ENCODE measurements at places on chromosomes 16 and 17.

- no peak for DNase-seq
Measured at GRCh38 chr17:7107012-7107754, 7.4 kb downstream of the ASGR2 start.

DNA sequence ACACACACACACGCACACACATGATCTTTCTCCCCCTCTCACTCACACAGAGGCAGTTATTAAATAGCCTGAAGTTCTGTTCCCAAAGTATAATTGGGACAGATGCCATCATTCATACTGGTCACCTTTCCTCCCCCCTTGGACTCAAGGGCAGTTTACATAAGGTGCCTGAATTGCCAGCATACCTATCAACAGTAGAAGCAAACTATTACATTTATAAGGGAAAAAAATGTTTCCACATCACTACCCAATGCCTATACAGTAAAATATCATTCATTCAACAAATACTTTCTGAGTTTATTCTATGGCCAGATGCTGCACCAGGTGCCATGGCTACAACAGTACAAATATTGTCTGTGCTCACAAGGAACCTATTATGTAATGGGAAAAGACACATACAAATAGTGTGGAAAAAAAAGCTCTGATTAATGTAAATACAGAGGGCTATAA is 6.3 kb downstream of the CNTD1 start:
- no peak for DNase-seq

- no peak for DNase-seq
Measured at GRCh38 chr17:4931963-4932362, at the start of gene GP1BA. TSS of gene GP1BA (plus strand) at chr17:4932277. CDS start at chr17:4932605, 328 bp downstream.

DNA sequence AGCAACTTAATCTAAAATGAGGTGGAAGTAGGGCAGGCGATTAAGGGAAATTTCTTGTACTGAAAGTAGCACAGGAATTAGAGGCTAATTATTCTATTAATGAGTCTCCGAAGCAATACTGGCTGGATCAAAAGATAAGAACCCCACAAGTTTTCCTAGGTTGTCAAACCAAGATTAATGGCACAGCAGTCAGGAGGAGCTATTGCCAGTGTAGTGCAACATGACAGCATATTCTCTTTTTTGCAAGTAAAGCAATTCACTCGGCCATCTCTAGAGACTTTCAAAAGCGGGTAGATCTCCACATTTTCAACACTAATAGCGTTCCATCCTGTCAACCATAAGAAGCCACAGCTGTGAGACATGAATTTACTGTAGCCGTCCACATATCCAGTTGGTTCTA is 81.2 kb downstream of the CYB561 start:
- DNase-seq: no peak

GRCh38 chr16:61945511-61945910 is 90.7 kb downstream of the CDH8 start:
- no peak for DNase-seq
